ENCODE measurements at places on chromosomes 6 and 20. TPM values are rescaled to one million over a fixed set of nuclear protein-coding genes. Genes with fewer than 3 reads are reported as not detected.

PLCB1 gene
- 22.1 TPM for total RNA-seq

COL11A2 gene
- total RNA-seq: 0.37 TPM

MYLK4 gene
- total RNA-seq: 0.30 TPM

ADTRP gene
- 4.9 TPM for total RNA-seq

DEF6 gene
- total RNA-seq: 1.2 TPM

ZKSCAN8 gene
- 22.2 TPM for total RNA-seq

NCOA7 gene
- 71.8 TPM for total RNA-seq

GJA1 gene
- total RNA-seq: 323 TPM

SIRPB1 gene
- total RNA-seq: 2.1 TPM

MAP7 gene
- total RNA-seq: 0.30 TPM

SAMD3 gene
- 24.1 TPM for total RNA-seq

NOX3 gene
- total RNA-seq: not detected

BPIFA1 gene
- total RNA-seq: not detected

TSBP1 gene
- total RNA-seq: not detected
